Activated CD4-positive, alpha-beta T cell treated with anti-CD3 and anti-CD28 coated beads for 48 hours (primary cell): ENCODE measurements at places on chromosomes 2 and 18.

GRCh38 chr2:11659851-11660250, 10.1 kb downstream of the NTSR2 start:
- no peak for DNase-seq

GRCh38 chr18:50638016-50638883, 78.4 kb downstream of the MAPK4 start:
- no peak for DNase-seq

DNA sequence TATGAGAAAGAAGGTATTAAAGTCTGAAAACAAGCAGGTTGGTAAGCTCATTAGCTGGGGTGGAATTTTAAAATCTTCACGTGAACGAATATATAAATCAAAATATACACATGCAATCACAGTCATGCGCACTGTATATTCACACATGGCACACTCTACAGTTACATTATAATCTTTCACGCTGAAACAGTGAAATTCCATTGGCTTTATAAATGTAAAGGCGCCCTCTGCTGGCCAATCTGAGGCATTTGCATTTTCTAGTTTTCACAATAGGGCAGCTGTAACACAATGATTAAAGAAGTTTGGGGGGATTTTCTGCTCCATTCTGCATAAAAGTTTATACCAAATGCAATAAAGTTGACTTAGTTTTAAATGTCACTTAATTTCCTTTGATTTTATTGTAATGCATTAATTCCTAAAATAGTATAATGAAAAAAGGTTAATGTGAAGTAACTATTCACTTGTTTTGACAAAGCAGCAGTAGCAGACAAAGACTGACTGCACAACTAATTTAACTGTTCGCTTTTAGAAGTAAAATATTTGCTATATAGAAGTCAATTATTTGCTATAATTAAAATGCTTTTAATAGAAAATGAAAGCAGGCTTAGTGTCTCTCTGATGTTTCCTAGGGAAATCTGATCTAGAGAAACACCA, 17.2 kb downstream of the IFIH1 start:
- peak; percentile 64 for DNase-seq

GRCh38 chr2:10297959-10298531, 4.7 kb upstream of the HPCAL1 start:
- peak; percentile 66 for DNase-seq

GRCh38 chr2:106977717-106978116, 91.8 kb upstream of the ST6GAL2 start:
- DNase-seq = no peak

GRCh38 chr2:98378196-98378595, 31.9 kb downstream of the CNGA3 start:
- no peak for DNase-seq

DNA sequence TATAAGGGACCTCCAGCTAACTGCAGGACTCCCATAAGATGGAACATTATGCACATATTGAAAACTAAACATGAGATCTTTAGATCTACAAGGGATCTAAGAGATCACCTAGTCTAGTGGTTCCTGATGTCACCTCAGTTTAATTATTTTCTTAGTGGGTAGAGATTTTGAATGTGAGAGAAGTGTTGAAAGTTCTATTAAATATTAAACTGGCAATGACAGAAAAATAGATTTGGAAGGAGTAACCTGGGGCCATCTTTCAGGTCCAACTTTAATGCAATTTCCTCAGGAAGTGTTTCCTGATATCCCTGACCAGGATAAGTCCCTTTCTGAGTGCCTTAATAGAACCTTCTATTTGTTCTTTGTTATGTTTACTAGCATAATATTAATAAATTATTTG, 29.1 kb upstream of the CPS1 start:
- DNase-seq = no peak

- DNase-seq = no peak
These were observed 271.3 kb upstream of the STON1 start for GRCh38 chr2:48258481-48259149.

DNA sequence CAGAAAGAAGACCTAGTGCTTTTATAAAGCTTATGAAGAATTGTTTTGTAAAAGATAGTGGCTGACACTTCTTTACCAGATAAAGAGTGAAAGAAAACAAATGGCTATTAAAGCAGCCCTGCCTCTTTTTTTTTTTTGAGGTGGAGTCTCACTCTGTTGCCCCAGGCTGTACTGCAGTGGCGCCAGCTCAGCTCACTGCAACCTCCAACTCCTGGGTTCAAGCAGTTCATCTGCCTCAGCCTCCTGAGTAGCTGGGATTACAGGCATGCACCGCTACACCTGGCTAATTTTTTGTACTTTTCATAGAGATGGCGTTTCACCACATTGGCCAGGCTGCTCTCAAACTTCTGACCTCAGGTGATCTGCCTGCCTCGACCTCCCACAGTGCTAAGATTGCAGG, 12.9 kb downstream of the ARPC2 start:
- peak; percentile 40 for DNase-seq

GRCh38 chr2:102783506-102784183, 21.8 kb downstream of the TMEM182 start:
- no peak for DNase-seq

- DNase-seq = no peak
These were observed 35.7 kb upstream of the CABLES1 start for GRCh38 chr18:23099621-23100020.

DNA sequence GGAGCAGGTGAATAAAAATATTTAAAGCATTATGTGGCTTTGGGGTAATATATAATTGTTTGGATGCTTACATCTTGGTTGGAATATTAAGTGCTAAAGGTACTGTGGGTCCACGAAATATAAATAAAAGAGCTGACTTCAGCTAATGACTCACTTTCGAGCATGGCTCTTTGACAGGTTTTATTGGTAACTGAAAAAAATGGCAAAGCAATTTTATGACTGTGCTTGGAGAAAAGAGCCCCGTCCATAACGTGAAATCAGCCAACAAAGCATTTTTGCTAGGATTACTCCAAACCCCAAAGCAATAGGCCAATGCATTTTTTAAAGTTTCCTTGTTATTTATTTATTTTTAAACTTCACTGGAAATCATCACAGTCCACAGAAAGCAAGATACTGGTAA, 397.2 kb upstream of the CDH19 start:
- DNase-seq = no peak

- DNase-seq = peak; percentile 74
These were observed 47.6 kb upstream of the IL1R1 start for GRCh38 chr2:102094917-102095316.

- no peak for DNase-seq
These were observed 143.4 kb upstream of the MYO3B start for GRCh38 chr2:170034596-170034995.

GRCh38 chr18:25140124-25140961, 211.6 kb downstream of the ZNF521 start:
- no peak for DNase-seq

- DNase-seq = no peak
These were observed 63.3 kb downstream of the RTP5 start for GRCh38 chr2:241932899-241933178.

- DNase-seq = no peak
These were observed 37.8 kb upstream of the ZNF397 start for GRCh38 chr18:35203067-35203466.

DNA sequence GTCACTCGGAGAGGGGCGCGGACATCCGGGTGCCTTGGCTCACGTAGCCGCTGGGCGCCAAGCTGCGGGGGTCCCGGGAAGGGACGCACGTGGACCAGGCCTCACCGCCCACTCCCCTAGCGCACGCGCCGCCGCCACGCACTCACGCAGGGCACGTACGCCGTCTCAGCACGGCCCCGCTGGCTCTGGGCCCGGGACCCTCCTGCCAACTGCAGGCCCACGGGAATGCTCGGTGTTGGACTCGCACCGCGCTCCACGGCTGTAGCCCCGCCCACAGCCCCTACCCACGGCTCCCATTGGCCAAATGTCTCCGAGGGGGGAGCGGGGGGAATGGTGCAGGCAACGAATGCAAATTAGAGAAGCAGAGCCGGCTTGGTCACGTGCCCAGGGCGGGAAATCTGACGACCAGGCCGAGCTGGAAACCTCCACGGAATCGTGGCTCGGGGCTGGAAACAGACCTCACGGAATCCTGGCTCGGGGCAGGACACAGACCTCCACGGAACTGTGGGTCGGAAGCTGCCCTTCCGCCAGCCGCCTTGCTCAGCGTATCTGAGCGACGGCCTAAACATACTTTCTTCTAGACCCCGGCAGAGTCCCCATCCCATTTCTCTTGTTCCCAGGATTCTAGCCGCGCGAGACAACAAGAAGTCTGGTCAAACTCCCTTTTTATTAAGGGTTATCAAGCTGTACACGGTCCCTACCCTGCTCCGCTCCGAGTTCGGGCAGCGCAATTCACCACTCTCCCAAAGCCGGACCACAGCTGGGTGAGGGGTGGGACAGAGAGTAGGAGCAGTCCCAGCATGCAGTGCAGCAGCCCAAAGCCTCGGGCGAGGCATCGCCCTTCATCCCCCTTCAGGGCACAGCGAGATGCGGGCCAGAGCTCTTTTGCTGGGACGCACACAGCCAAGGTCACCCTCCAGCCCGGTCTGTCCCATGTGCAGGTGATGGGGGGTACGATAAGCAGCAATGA, at the start of gene ABCB6:
ABCB6 (minus strand) TSS at position 227 of the 970 bp plus-strand sequence. CDS start 285 bp downstream, outside the sequence.
- peak; percentile 94 for DNase-seq

- no peak for DNase-seq
These were observed 2.0 kb downstream of the IL1A start for GRCh38 chr2:112782234-112782799.

DNA sequence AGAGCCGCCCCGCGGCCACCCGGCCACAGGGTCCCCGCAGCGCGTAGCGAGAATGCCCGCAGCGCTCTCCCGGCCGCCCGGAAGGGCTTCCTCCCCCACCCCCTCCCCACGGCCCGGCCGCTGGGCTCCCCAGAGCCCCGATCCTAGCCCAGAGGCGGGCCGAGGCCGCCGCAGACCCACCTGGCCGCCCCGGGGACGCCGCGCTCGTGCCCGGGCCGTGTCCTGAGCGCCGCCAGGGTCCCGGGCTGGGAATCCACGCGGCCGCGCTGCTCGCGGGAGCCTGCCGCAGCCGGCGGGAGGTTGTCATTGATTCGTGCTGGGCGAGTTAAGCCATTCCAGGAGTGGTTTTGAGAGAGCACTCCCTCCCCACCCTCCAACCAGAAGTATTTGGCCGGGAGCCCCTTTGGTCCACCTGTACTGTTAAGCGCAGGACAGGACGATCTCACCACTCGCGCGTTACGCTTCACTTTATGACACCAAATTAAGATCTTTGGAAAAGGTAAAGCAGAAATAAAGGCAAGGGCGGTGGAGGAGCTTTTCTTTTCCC, 206.4 kb upstream of the SMAD2 start:
- no peak for DNase-seq

DNA sequence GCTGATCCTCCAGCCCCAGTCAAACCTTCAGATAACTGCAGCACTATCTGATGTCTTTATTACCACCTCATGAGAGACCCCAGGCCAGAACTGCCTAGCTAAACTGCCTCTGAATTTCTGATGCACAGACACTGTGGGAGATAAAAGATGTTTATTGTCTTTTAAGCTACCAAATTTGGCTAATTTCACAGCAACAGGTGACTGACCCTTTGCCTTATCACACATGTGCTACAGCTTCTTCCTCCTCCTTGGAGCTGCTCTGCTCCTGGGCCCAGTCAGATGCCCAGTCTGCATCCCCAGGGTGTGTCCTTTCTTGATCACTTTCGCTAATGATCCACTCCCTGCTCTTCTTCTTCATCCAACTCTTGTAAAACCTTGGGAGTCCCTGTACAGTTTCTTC, 19.6 kb upstream of the ACOXL start:
- DNase-seq = no peak

DNA sequence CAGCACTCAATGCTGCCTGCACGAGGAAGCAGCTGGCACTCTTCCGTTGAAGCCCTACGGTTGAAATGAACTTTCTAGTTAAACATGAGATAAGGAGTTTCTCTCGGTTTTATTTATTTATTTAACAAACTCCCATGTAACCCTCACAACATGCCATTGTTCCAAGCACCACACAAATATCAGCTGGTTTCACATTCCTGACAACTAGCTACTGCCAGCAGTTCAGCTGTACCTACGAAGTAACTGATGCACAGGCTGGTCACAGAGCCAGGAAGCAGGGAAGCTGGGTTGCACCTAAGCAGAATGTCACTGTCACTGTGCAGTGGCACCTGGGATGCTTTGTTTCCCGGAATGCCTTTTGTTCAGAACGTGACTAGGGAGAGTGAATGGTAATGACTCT, 18.1 kb downstream of the TIMM21 start:
- no peak for DNase-seq

- peak; percentile 6 for DNase-seq
These were observed 105.1 kb downstream of the NUP35 start for GRCh38 chr2:183229386-183229785.
